Mesothelial cell of epicardium (in vitro differentiated cells): ENCODE measurements at places on chromosomes 12 and 14. TPM values are rescaled to one million over a fixed set of nuclear protein-coding genes. Genes with fewer than 3 reads are reported as not detected.

- H3K27ac ChIP-seq: peak overlapping the region; percentile 86
- no peaks in the 10 kb centered on the region for H3K36me3 ChIP-seq
- H3K4me3 ChIP-seq: no peak overlapping the region
- peaks cover 33% of the 10 kb centered on the region for H3K4me1 ChIP-seq
These were observed 4.5 kb downstream of the SELPLG start for GRCh38 chr12:108629151-108629550.

- H3K4me1 ChIP-seq: peaks cover 28% of the 10 kb centered on the region
- peaks cover 19% of the 10 kb centered on the region for H3K27me3 ChIP-seq
- peak overlapping the region; percentile 74 for H3K4me3 ChIP-seq
- DNase-seq: no peak
- H3K36me3 ChIP-seq: no peaks in the 10 kb centered on the region
These were observed 287 bp upstream of the SLC2A13 start for GRCh38 chr12:40106202-40106533.

DNA sequence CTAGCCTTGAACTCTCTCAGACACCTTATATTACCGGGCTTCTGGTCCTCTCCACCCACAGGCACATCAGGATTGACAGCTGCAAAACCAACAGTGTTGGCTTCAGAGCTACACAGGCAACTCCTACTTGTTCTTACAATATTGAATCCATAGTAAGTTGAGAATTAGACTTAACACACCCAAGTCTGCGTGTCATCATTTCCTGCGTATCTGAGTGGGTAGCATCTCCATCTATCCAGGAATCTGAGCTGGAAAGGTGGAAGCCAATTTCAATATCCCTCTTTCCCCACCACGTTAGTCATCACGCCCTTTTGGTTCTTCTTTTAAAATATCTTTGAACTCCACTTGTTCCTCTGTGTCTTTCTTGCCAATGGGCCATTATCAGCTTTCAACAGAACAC, 37.2 kb downstream of the NRXN3 start:
- peaks cover 7% of the 10 kb centered on the region for H3K27me3 ChIP-seq
- no peak overlapping the region for H3K4me3 ChIP-seq
- DNase-seq: no peak
- no peaks in the 10 kb centered on the region for H3K4me1 ChIP-seq

The WSCD2 gene
- 0.13 to 0.32 TPM in 2 of 3 replicates, not detected in the other for total RNA-seq

- H3K4me3 ChIP-seq: no peak overlapping the region
- no peak overlapping the region for H3K27ac ChIP-seq
- DNase-seq: no peak
- no peaks in the 10 kb centered on the region for H3K36me3 ChIP-seq
These were observed 78.6 kb downstream of the LRRC9 start for GRCh38 chr14:59998564-59998963.

DNA sequence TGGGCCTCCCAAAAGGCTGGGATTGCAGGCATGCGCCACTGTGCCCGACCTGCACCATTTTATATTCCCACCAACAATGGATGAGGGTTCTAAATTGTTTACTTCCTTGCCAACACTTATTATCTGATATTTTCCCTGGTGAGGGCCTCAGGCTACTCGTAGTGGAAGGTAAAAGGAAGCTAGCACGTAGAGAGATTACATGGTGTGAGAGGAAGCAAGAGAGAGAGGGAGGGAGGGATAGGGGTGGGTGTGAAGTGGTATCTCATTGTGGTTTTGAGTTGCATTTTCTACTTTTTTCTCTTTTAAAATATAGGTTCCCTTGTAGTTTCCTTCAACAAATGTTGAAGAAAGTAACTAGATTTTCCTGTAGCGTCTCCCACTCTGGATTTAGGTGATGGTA, 30.9 kb downstream of the MYO1H start:
- no peaks in the 10 kb centered on the region for H3K36me3 ChIP-seq
- H3K4me1 ChIP-seq: no peaks in the 10 kb centered on the region
- H3K27ac ChIP-seq: no peak overlapping the region
- no peak overlapping the region for H3K4me3 ChIP-seq
- peaks cover 53% of the 10 kb centered on the region for H3K27me3 ChIP-seq

DNA sequence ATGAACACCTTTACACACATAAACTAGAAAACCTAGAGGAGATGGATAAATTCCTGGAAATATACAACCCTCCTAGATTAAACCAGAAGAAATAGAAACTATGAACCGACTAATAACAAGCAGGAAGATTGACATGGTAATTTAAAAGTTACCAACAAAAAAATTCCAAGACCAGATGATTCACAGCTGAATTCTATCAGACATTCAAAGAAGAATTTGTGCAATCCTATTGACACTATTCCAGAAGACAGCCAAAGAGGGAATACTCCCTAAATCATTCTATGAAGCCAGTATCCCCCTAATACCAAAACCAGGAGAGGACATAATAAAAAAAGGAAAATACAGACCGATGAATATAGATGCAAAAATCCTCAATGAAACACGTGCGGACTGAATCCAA, 102.6 kb upstream of the KRR1 start:
- no peaks in the 10 kb centered on the region for H3K4me1 ChIP-seq
- no peak overlapping the region for H3K27ac ChIP-seq
- no peak for DNase-seq
- no peaks in the 10 kb centered on the region for H3K27me3 ChIP-seq
- no peak overlapping the region for H3K4me3 ChIP-seq
- peaks cover 18% of the 10 kb centered on the region for H3K36me3 ChIP-seq

DNA sequence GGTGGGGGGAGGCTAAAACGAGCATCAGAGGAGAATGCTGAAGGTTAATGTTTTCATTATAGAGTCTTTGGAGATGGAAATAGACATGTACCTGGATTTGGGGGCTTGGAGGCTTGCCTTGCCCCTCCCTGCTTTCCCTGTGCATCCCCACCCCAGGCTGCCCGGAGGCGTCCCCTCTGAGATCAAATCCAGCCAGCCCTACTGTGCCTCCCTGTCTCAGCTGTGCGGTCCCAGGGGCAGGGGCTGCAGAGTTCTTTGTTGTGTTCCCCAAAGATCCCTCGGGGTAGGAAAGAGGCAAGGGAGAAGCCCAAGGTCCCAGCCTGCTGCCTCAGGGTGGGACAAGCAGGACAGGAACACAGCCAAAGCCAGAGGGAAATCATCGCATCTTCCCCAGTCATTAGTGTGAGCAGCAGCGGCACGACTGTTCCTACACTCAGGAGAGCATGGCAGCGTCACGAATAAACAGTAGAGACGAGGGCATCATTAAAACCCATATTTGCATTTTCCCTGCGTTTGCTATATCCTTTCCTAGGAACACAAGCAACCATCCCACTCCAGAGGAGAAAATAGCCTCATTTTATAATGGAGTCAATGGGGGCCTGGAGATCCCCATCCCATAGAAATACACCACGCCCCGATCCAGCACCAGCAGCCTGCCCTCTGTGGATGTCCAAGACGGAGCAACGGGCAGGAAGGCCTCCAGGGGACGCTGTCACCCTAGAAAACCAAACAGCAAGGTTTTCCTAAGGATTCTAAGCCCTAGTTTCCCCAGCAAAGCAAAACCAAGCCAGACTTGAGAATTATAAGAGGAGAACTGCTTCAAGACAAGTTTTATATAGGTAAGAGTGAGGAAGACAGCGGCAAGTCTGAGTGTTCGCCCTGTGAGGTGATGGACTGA, 32.4 kb downstream of the ANO2 start:
- H3K27ac ChIP-seq: no peak overlapping the region
- no peaks in the 10 kb centered on the region for H3K36me3 ChIP-seq
- H3K4me1 ChIP-seq: no peaks in the 10 kb centered on the region
- no peak for DNase-seq

DNA sequence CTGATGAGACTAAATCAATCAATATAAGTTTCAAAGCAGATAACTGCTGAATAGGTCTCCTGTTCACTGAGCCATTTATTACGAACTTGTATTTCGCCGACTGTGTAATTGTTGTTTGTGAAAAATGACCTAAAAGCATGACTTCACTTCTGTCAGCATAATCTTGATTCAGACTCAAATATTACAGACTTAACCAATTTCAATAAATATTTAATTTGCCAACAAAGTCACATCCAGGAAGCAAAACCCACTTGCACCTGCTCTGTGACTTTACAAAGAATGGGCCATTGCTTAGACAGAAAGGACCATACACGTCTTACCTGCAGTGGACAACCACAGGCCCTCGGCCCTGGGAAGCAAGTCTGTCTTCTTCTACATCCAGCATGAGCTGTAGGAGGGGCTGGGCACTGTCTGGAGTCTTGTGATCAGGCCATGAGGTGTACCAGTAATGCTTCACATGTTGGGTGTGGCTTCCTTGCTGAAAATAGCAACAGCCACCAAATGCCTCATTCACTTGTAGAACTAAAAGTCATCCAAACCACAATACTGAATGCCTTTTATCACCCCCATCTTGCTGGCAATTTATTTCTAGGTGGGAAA, 23.5 kb upstream of the PTPRB start:
- no peak for DNase-seq
- peaks cover 37% of the 10 kb centered on the region for H3K4me1 ChIP-seq
- H3K36me3 ChIP-seq: no peaks in the 10 kb centered on the region
- H3K27me3 ChIP-seq: no peaks in the 10 kb centered on the region
- no peak overlapping the region for H3K4me3 ChIP-seq

GRCh38 chr14:56810836-56811592, 735 bp upstream of the OTX2 start:
- H3K27ac ChIP-seq: no peak overlapping the region
- H3K4me1 ChIP-seq: peaks cover 8% of the 10 kb centered on the region
- DNase-seq: no peak
- H3K36me3 ChIP-seq: no peaks in the 10 kb centered on the region

DNA sequence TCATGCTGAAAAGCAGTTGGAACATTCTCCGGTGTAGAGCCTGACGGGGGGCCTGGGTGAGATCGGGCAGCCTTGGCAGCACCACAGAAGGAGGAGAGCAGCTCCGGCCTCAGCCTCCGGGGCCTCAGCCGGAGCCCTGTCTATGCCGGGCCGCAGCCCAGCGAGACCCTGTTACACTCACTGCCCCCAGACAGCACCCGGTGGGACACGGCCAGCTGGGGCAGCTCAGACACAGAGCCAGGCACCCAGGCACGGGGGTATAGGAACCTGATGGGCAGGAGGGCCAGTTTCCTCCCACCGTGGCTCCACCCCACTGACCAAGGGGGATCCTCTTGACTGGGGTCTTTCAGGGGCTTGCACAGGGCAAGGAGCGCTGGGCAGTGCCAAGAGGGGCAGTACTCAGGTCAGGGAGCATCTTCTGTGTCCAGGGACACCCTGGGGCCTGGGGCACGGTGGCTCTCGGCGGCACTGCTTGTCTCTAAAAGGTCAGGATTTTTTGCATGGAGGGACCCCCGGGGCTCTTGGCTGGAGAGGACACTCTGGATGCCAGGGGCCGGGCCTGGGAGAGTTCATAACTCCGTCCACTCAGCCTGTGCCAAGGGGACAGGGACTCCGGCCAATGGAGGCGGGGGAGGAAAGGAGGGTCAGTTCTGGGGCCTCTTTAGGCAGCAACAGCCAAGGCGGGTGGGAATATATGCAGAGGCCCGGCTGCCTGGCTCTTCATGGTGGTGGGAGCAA, 9.4 kb downstream of the INF2 start:
- H3K4me1 ChIP-seq: peaks cover 18% of the 10 kb centered on the region
- peak overlapping the region; percentile 64 for H3K27ac ChIP-seq
- peaks cover 9% of the 10 kb centered on the region for H3K36me3 ChIP-seq
- no peak overlapping the region for H3K4me3 ChIP-seq
- H3K27me3 ChIP-seq: no peaks in the 10 kb centered on the region
